Ammon's horn (tissue), 1 donor: ENCODE measurements at places on chromosomes 7 and 10.
A peak's percentile ranks its signal among the peaks of the same experiment; 100 is the strongest.

- no peak for DNase-seq
Measured at GRCh38 chr7:155505422-155505793, 41.0 kb downstream of the CNPY1 start.

GRCh38 chr7:104820836-104821535, 193.0 kb upstream of the KMT2E start:
- no peak for DNase-seq

DNA sequence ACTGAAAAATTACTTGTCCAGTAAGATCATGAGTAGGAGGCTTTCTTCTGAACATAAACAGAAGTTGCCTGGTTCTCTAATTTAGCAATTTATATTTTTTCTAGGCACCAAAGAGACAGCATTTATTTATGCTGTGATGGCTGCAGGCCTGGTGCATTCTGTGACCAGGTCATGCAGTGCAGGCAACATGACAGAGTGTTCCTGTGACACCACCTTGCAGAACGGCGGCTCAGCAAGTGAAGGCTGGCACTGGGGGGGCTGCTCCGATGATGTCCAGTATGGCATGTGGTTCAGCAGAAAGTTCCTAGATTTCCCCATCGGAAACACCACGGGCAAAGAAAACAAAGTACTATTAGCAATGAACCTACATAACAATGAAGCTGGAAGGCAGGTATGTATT, 2.8 kb downstream of the WNT16 start:
- DNase-seq, result no peak

- DNase-seq, result peak; percentile 91
Measured at GRCh38 chr10:78756604-78757343, 312.0 kb upstream of the ZMIZ1 start.

GRCh38 chr10:58299580-58299979, 30.6 kb downstream of the CISD1 start:
- peak; percentile 63 for DNase-seq

- DNase-seq, result no peak
Measured at GRCh38 chr10:3931901-3932300, 146.9 kb upstream of the KLF6 start.

- DNase-seq, result no peak
Measured at GRCh38 chr7:29806995-29807841, 910 bp downstream of the WIPF3 start.

DNA sequence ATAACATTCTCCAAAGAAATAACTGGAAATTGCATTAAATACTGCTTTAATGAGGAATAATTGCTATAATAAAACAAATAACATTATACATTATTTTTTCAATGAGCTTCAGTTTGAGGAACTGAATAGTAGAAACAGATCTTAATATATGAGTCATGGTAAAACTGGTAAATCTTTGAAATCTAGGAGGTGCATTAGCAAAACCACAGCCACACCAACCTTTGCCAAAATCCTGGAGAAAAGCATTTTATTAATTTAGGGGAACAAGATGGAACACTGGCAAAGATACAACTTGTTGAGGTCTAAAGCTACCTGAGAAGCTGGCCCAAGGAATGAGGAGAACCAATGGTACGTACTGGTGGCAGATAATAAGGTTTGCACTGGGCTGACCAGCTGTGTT, 5.4 kb upstream of the ASL start:
- DNase-seq, result no peak

GRCh38 chr10:55740110-55740509, 620.9 kb downstream of the ZWINT start:
- no peak for DNase-seq

DNA sequence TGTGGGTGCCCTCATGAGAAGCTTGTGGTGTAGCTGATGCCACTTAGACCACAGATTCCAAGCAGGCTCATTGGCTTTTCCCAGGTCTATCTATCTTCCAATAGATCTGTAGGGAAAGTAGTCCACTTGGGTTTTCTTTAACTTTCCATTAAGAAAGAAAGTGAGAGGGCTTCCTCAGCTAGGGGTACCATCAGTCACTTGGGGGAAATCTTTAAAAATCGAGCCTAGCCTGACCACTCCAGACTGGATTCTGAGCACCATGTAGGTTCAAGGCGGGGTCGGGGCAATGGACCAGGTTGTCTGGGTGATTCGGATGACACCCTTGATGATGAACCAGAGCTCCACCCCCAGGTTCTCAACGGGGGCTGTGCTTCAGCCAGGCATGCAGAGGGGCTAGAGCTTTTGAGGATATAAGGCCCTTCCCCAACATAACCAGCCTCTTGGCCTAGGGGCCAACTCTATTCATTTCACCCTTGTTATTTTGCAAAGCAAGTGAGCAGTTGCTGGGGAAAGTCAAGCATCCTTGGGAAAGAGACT, 27.0 kb downstream of the ITPRIP start:
- DNase-seq, result no peak

DNA sequence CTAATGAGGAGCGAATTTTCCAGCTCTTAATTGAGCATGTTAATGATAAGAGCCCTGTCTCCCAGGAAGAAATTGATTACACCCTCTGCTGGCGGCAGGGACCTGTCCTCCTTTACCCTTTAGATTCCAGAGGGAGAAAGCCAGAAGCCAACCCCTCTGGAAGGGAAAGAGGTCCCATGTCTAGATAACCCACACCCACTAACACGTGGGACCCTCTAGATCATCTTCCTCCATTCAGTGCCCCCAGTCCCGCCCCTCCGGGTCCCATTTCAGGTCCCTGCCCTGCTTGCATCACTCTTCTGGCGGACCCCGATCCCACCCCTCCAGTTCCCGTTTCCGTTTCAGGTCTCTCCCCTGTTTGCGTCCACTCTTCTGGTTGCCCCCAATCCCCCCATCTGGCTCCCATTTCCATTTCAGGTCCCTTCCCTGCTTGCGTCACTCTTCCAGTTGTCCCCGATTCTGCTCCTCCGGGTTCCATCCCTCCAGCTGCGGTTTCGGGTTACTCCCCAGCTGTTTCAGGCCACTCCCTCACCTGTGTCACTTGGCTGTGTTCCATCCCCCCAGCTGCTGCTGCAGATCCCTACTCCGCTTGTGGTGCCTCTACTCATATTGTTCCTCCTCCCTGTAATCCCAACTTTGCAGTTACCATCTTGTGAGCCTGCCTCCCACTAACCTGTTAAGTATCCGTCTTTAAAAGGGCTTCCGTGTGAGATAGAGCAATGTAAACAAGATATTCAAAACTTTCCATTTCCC, 202.4 kb downstream of the SH2D4B start:
- no peak for DNase-seq

DNA sequence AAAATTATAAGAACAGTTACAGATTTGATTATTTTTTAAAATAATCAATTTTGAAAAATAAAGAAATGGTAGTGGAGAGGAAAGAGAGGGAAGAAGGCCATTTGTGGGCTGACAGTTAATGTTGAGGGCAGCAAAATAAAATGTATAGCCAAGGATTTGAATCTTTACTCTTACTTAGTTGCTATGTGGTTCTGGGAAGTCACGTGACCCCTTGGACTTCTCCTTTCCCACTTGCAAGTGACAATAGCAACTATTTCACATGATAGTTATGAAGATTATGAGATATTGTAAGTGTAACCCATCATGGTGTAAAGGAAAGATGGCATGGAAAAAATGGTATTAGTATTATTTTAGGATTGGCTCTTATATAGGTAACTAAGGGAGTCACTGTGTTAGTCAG, 567.3 kb upstream of the GHITM start:
- no peak for DNase-seq

- peak; percentile 54 for DNase-seq
Measured at GRCh38 chr7:104328296-104328969, at the start of gene LHFPL3. Gene LHFPL3, plus strand, starts transcription at chr7:104328603.

DNA sequence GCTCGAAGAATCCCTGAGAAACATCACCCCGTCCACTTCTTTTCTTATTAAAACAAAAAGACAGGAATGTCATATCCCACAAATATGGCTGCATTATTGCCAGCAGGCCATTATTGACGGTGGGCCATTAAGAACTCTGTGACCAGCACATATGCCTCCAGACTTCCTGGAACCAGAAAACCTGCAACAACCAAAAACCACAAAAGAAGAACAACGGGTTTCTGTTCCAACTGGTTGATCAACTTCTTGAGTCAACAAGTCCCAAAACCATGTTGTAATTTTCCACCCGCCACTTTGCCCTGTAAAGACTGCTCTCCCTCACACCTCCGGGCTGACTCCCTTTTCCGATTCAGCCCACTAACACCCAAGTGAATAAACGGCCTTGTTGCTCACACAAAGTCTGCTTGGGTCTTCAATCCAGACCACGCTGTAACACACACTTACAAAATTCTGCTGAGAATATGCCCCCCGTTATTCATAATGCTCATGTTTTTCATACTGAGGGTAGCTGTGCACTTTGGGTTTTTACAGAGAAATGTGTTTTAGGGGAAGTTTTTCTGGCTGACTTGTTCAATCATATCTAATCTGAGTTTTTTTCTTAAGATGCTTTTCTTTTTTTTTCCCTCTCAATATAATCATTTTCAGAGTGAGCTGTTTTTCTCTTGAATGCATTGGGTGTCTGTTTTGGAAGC, 20.7 kb downstream of the ZNF107 start:
- DNase-seq, result no peak

- DNase-seq, result no peak
Measured at GRCh38 chr10:30330497-30331168, 18.4 kb downstream of the MTPAP start.

- no peak for DNase-seq
Measured at GRCh38 chr10:122093076-122093475, 104.1 kb downstream of the TACC2 start.

DNA sequence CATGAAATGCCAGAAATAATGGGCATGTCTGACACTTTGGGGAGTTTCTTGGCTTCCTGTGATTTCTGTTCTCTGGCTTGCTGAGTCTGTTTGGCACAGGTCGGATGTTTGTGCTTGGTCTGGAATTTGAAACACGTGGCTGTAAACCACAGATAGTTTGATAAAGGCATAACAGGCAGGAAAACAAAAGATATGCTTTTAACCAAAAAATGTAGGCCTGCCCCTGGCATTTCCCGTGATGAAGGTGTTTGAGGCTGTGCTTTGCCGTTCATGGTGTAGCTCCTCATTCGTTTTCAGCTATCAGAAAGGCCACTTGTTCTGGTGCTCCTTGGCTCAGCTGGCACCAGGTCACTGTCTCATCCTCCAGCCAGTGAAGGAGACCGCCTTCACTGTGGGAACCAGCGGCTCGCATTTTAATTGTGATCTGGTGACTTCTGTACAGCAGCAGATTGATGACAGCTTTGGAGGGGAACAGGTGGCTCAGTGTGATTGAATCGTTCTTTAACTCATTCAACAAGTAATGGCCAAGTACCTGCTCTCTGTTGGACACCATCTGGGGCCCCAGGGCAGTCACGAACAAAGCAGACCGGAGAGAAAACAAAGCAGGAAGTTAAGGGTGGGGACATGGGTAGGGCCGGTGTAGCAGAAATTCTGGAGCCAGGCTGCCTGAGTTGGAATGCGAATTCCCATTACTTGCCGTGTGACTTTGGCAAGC, 111.5 kb downstream of the CCNY start:
- DNase-seq, result no peak

GRCh38 chr10:109891105-109891504, 32.2 kb downstream of the XPNPEP1 start:
- DNase-seq, result no peak

- no peak for DNase-seq
Measured at GRCh38 chr7:144379776-144380384, 23.6 kb downstream of the NOBOX start.
